ENCODE measurements at places on chromosomes 3 and 15.
A peak's percentile ranks its signal among the peaks of the same experiment; 100 is the strongest.

DNA sequence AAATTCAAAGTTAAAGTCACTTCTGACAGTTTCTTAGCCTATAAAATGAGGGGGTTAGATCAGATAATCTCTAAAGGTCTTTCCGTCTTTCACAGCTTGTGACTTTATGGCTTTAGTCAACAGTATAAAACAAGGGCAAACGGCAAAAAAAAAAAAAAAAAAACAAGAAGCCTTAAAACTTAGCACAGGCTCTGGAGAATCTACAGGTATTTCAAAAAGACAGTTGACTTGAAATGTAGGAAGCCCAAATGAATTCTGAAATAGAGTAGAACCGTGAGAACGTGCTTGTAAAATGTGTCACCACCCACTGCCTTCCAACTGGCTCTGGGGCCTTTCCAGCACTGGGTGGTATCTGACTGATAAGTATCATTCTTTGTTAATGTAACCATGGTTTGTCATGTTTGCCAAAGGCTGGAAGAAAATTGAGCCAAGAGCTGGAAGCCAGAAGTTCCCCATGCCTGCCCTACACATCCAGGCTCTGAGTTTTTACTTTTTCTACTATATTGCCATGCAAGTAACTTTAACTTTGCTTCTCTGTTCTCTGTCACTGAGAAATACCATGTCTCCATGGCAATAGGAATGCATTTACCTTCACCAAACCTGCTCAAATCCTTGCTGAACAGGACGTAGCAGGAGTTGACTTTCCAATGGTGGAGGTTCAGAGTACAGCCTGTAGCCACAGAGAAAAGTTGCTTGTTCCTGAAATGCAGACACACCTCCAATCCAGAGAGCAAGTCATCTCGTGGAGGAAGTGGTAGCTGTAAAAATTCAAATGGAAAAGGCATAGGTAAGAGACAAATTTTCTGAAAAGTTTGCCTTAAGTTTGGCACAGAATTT, 35.8 kb upstream of the THSD4 start:
- DNase-seq: no peak

DNA sequence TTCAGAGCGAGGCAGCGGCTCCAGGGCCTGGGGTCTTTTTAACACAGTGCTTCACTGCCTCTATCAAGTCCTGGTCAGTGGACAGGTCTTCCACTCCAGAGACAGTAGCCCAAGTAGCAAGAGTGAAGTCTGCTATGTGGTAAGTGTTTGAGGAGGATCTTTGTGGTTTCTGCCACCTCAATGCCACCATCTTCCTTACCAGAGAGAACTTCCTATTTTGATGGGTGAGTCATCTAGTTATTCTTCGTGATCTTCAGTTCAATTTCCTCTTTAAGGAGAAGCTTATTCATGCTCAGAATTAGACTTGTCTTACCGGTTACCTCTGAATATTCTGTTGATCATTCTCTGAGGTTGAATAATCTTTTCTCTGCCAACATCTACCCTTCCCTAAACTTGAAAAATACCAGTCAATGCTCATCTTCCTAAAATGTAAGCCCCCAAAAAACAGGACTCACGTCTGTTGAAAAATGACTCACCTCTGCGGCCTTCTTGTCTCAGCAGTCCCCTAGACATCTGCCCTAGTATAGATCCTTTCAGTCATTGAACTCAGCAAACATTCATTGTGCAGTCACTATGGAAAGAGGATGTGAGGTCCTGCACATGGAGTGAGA, 32.2 kb upstream of the BCL6 start:
- peak; percentile 13 for DNase-seq

DNA sequence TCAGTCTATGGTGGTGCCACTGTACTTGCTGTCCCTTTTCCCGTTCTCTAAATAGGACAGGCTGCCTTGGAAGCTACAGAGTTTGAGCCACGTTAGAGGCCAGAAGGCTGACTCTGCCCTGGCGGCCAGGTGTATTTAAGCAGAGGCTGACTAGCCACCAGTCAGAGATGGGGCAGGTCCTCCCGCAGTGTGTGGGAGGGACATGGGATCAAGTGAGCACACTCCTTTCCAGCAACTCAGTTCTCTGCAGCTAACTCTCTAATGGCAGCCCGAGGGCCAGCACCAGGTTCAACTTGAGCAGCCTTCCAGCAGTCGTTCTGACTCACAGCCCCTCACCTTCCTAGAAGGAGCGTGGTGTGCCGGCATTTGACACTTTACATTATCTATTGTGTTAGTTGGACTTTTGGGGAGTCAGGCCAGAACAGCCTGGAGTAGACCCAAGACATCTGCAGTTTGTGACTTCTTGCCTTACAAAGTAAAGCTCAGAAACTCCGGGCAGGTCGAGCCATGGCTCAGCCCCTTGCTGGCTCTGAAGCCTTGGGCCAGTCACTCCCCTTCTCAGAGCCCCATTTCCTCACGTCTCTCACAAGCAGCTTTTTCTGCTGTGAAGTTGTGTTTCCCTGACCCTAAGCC, 46.7 kb upstream of the MYZAP start:
- no peak for DNase-seq

DNA sequence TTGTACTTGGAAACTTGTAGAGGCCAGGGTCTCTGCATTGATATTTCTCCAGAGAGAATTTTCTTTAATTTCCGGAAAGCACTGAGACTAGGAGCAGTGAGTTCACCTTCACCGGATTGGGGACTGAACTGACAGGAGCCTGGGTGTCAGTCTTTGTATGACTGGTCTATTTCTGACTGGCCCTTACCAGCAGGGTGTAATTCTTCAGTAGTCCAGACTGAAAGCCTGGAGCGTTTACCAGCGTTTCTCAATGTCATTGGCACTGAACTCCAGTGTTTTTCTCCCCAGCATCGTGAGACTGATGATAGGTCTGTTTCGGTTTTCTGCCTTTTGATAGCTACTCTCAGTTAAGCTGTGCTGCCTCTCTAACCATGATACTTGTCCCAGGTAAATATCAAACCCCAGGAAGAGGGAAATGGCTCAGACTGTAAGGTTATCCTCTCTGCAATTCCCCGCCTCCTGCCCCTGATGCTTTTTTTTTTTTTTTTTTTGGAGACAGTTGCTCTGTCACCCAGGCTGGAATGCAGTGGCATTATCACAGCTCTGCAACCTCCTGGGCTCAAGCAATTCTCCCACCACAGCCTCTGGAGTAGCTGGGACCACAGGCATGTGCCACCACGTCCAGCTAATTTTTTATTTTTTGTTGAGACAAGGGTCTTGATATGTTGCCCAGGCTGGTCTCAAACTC, 103.6 kb downstream of the CACNA2D3 start:
- DNase-seq: no peak

DNA sequence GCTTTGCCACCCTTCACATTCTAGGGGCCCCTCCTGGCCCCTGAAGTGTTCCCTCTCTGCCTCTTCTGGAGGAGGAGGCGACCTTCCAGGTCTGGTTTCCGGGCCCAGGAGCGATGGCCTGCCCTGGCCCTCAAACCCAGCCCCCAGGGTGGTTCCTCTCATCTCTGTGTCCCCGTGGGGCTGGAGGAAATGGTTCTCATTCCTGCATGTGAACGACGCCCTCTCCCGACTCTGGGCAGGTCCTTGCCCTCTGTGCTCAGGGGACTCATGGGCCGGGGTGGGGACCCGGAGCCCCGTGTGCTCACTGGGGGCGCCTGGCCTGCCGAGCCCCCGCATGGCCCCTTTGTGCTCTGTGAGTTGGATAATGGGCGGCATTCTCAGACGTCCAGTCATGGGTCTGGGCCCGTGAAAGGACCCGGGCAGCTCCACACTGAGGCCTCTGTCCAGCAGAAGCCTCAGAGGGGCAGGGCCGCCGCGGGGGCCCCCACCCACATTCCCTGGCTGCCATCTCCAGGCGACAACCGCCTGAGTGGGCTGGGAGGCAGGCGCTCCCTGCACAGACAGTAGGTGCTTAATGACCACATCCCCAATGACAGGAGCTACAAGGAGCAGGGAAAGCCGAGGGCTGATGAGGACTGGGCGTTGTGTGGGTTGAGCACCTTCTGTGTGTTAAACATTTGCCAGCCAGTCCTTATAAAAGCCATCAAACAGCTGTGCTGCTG, 5.5 kb upstream of the PLXND1 start:
- DNase-seq: no peak

DNA sequence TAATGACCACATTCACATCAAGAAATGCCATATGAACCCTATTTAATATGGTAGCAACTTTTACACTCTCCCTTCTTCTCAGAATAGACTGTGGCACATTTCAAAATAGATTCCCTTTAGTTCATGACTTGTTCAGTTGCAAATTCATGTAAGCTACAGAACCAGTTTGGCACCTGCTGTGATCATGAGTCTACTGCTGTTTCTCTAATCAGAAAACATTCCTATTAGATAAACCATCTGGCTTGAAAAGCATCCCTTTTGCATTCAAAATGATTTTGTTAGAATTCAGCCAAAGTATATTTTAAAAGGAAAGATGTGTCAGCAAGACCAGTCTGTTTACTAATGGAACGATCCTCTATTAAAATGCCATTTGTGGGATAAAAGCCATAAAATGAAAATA, 304.4 kb downstream of the BCHE start:
- no peak for DNase-seq

DNA sequence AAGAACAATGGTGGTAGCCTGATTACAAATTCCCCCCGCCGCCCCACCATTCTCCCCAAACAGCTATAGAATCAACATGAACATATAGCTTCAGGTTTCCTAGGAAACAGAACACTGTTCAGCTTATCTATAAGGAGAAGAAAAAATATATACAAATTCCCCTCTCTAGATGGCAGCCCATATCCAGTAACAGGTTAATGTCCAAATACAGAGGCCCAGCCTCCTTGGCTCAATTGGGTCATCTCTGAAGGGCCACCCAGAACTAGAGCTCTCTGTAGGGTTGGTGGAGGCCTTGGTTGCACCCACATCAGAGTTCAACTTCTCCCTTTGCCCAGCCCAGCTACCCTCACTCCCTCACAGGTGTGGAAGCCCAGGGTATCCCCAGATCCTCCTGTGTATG, 91.5 kb upstream of the ADAMTS17 start:
- DNase-seq: no peak

DNA sequence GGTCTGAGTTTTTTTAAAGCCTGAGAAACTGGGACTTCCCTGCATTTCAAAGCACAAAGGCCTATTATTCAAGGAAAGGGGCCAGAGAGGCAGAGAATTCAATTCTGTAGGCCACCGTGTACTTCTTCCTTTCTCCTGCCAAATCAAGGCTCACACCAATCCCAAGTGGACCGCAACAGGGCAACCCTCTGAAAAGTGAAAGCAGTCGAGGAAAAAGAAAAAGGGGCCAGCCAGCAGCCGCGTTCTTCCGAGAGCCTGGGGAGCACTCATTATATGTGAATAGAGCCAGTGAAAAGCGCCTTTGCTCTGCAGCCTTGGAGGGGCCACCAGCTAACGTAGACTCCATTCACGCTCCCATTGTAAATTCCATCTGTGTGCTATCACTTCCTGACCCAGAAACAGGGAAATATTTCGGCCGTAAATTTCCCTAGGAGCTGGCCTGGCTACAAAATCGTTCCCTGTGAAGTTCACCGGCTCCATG, 45.9 kb upstream of the THUMPD3 start:
- no peak for DNase-seq

DNA sequence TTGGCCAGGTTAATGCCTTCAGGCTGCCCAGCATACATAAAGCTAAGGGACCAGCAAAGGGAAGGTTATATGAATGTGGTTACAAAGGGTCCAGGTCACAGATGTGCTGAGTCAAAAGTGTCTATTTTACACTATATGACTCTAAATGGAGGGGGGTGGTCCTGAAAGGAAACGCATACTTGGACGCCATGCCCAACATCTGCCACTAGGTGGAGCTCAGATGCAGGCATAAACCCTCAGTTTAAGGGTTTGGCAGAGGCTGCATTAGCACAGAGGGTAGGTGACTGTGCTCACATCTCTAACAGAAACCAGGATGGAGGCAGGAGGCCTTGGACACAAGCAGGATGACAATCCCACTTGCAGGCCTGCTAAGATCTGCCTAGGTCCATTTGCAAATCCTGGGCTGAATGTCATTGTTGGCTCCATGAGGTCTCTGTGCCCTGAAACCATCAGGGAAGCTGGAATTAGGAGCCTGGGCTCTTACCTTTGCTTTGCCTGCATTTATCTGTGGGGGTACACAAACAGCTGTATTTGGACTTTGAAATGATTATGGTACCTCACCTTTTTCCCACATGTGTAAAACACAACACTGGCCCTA, 55.8 kb downstream of the ZNF621 start:
- DNase-seq: peak; percentile 35

- no peak for DNase-seq
Measured at GRCh38 chr3:17136136-17136721, 251.5 kb downstream of the PLCL2 start.

GRCh38 chr3:10192953-10193691, 28.4 kb downstream of the IRAK2 start:
- peak; percentile 38 for DNase-seq

DNA sequence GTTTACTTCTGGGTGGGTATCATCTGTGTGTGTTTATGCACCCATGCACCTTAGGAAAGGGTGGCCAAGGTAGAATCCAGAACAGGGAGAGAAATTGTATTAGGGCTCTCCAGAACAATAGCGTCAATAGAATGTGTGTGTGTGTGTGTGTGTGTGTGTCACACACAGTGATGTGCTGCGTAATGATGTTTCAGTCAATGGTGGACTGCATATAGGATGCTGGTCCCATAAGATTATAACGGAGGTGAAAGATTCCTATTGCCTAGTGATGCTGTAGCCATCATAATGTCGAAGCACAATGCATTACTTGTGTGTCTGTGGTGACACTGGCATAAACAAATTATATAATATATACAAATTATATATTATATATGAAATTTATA, 69.3 kb upstream of the PRR23C start:
- DNase-seq: no peak

DNA sequence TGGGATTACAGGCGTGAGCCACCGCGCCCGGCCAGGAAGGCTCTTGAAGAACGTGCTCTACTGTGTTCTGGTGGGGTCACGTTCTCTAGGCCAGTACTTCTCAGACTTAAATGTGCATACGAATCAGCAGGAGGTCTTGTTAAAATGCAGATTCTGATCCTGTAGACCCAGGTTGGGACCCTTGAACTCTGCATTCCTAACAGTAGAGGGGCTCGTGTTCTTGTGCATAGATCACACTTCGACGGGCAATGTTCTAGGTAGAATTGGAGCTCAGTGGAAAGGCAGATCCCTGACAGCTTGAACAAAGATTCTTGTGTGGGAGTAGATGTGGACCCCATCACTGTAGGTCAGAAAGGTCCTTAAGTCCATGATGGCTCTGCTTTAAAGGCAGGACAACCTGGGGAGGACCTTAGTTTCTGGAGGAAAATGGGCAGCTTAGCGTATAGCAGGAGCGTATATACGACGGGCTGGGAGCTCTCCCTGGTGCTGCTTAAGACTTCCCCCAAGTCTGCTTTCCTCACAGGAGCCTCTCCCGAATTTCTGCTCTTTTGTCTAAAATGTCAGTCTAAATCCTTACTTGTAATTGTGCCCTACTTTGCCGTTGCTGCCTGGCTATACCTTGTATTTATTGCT, 16.9 kb upstream of the FAM81A start:
- no peak for DNase-seq

DNA sequence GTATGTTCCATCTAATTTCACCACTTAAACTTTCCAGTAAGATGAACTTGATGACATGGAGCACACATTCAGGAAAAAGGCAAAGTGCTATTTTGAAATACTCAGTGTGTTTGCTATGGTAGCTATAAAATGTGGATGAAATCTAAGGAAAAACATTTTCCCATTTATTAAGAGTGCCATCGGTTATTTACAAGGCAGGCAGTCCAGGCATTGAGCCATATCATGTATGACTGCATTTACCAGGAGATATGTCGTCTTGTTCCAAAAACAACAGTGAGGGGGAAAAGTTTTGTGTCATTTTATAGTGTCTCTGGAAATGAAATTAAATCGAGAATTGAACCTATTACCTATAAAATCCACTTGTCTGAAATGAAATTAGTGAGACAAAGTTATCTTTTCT, 13.7 kb downstream of the ANXA2 start:
- DNase-seq: no peak

- no peak for DNase-seq
Measured at GRCh38 chr3:44340058-44340395, 1.5 kb downstream of the TCAIM start.

All from T-cell (primary cell).